ENCODE measurements at places on chromosomes 7 and 10.

- DNase-seq: no peak
Measured at GRCh38 chr7:87021285-87021684, 38.2 kb downstream of the ELAPOR2 start.

GRCh38 chr10:55232553-55232952, 431.5 kb upstream of the PCDH15 start:
- DNase-seq: no peak

GRCh38 chr10:104663563-104663962, 22.5 kb downstream of the SORCS3 start:
- no peak for DNase-seq

- no peak for DNase-seq
Measured at GRCh38 chr10:12212454-12212853, 16.5 kb downstream of the CDC123 start.

- no peak for DNase-seq
Measured at GRCh38 chr10:127959428-127959827, 52.5 kb downstream of the PTPRE start.

DNA sequence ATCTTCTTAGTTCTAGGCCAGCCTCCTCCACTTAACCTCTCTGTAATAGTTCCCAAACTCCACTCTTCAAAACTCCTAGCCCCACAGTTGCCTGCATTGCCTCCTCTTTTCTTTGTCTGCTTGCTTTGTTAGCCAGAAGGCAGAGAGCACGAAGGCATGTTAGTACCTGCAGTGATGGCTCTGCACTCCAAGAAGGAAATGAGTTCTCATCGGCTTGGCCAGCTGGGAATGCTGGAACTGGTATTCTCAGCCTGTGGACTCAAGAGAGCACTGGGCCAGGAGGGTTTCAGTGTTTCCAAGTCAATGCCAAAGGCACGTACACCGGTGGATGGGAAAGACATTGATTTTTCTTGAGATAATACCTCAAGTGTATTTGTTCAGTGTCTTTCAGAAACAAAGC, 66.3 kb upstream of the HABP2 start:
- no peak for DNase-seq

- DNase-seq: no peak
Measured at GRCh38 chr7:33486633-33487032, 357.3 kb downstream of the BBS9 start.

GRCh38 chr7:45052011-45052410, 36.8 kb downstream of the NACAD start:
- no peak for DNase-seq

DNA sequence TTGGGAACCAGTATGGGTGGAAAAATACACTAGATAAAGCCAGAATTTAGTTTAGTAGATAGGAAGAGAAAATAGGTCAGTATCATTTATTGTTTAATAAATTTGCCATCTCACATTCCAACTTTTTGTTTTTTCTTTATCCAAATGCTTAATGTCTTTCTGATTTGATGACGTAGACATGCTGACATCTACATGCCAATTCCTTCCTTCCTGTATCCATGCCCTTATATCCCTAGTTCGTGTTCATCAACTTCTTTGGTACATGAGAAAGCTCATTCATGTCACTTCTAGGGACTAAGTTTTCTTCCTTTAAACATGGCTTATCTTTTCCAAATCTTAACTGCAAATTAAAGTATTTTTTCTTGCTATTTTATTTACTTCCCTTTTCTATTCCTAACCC, 30.5 kb upstream of the ING3 start:
- DNase-seq: no peak

- DNase-seq: no peak
Measured at GRCh38 chr10:63300801-63301200, 165.0 kb downstream of the JMJD1C start.

DNA sequence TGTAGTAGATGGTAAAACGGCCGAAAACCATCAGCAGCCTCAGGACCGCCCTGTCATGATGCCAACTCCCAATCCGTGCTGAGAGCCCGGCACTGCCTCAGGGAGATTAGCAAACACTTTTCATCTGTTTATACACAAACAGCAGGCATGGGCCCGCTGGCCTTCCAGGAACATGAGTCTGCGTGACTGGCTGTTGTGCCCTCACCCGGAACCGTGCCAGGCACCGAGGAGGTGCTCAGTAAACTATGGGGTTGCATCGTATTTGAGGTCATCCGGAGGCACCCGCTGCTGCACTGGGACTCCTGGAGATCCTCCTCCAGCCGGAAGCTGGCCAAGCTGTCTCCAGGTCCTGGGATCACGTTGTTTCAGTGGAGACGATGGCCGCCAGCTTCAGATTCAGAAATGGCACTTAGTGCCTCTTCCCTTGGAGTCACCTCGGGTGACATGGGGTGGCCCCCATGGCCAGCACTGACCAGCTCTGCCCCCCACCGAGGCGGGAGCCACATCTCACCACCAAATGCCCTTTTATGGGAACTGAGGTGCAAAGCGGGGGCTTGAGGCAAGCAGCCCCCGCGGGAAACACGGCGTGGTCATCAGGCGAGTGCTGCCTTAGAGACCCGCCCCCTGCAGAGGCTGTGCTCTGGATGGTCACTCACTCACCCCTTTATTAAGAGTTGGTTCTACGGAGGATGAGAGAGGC, 585.9 kb downstream of the PTPRN2 start:
- DNase-seq: no peak

GRCh38 chr7:5435291-5436002, 11.8 kb upstream of the TNRC18 start:
- no peak for DNase-seq

DNA sequence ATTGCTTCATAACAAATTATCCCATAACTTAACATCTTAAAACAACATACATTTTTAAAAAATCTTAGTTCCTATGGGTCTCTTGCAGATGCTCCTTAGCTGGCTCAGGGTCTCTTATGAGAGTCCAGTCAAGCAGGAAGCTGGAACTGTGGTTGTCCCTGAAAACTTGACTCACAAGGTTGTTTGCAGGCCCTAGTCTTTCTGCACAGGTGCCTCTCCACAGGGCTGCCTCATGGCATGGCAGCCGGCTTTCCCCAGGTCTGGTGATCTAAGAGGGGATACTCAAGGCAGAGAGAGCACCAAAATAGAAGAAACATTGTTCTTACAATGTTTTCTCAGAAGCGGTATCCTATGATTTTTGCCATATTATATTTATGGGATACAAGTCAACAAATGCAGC, 127.1 kb downstream of the CDK14 start:
- DNase-seq: no peak

DNA sequence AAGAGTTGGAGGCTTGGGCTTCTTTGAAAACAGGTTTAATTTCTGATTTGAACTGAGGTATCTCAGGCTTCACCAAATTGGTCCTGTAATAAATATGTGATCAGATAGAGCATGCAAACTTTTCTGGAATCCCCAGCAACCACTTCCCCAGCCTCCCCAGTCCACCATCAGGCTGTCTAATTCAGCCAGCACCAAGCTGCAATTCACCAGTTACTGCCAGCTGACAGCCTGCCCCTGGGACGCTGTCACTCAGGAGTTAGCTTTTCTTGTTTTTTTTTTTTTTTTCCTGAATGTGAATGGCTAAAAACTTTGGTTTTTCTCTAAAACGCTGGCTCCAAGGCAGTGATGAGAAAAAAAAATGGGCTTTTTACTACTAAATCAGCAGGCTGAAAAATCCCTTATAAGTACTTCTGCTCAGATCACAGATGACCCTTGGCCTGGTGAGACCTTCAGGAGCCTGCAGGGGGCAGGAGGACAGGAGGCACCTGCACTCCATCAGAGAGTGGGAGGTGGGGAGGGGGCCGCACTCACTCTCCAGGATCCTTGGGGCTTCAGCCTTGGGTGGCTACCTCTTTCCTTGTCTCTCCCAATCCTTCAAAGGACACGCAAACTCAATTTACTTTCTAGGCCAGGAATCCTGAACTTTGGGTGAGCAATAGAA, 349.4 kb downstream of the GATA3 start:
- no peak for DNase-seq

GRCh38 chr7:157267956-157268355, 68.8 kb upstream of the DNAJB6 start:
- DNase-seq: no peak

GRCh38 chr7:30436518-30436917, 42.1 kb downstream of the NOD1 start:
- DNase-seq: no peak

DNA sequence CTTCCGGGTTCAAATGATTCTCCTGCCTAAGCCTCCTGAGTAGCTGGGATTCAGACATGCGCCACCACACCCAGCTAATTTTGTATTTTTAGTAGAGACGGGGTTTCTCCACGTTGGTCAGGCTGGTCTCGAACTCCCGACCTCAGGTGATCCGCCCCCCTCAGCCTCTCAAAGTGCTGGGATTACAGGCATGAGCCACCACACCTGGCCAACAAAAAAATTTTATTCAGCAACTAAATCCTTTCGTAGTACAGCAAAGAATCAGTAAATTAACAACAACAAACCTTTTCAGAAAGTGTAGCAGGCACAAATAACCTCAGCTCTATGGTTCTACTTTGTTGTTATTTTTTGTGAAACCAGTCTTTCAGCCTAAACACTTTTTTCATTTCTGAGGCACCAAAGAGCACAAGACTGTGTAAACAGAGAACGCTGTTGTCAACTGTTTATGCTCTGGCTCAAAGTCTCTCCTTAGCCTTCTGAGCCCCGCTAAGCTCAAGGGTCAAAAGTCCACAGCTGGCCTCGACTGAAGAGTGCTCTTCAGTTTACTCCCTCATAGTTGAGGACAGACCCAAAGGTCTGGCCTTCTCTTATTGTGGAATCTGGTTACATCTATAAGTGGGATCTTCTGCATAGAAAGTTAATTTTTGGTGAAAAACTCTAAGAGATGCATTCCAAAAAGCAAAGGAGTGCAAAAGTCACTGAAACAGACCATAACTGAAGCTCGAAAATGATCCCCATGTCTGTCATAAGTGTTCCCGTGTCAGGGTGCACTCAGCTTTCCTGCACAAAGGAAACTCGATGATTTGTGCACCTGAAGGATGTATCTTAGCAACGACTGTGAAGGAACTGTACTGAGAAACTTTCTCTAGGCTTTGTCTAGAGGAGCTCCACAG, 24.6 kb upstream of the DDX50 start:
- DNase-seq: no peak

DNA sequence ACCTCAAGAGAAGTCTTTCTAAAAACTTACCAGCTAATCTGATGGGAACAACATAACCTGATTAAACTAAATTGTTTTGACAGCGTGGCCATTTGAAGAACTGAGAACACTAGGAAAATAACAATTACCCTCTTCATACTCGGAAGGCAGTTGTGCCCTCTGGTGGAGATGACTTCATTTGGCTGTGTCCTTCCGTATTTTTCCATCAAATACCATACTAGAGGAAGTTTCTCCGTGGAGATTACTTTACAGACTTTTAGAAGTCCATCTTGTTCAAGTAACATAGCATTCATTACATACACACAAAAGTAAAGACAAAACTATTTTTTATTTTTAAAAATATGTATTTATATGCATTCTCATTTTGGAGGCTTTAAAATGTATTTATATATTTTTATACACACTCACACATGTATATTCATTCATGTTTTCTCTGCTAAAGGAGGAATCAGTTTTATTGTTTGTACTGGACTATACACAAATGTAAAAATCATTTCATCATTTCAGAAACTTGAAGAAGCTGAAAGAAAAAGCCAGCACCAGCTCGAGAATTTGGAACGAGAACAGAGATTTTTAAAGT, 25.2 kb downstream of the SMNDC1 start:
- peak; percentile 54 for DNase-seq

DNA sequence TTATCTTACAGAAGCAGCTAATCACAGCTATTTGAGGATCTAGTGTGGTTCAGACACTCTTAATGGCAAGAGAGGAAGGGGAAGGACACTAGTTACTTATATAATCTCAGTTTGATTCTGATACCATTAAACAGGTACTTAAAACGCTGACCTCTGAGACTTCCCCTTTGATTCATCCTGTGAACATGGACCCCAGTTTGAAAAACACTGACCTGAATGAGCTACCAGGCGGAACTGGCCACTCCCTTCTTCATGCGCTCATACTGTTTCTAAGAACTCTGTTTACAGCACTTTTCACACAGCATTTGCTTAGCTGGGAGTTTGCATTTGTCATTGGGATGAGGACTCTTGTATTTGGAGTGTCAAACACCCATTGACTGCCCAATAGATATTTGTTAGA, 45.7 kb downstream of the BEND7 start:
- no peak for DNase-seq

All from HCT116 (cell line).